ENCODE measurements at places on chromosomes 5 and 9.

- no peak for DNase-seq
Measured at GRCh38 chr9:134321531-134321930, 4.7 kb upstream of the RXRA start.

DNA sequence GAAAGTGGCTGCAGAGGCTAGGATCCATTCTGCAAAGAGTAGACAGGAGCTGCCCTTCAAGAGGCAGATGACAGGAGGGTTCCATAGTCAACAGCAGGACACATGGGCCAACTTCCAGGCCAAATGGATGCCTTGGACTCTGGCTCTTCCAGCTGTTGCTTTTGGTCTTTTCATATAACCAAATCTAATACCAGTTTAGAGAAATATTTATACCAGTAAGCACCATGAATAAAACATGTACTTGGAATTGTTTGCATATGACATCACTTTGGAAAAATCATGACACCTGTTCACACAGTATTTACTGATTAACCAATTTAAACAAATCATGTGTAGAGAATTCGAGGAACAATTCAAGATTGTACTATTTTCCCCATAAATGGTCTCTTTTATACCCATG, 481.3 kb downstream of the DMRT2 start:
- no peak for DNase-seq

DNA sequence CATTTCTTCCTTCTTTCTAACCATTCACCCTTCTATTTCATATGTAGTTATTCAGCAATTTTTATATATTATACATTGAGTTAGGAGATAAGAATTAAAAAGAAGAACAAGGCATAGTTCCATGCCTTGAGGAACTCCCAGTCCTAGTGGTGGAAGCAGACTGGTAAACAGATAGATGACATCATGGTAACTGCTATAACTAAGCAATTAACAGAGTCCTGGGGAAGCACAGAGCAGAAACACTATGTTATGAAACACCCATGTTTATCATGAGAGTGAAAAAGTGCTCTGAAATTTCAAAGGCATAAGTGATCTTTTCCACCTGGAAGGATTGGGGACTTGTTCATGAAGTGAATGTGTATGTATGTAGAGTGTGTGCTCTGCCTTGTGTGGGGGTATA, 14.6 kb downstream of the PAPPA start:
- no peak for DNase-seq

DNA sequence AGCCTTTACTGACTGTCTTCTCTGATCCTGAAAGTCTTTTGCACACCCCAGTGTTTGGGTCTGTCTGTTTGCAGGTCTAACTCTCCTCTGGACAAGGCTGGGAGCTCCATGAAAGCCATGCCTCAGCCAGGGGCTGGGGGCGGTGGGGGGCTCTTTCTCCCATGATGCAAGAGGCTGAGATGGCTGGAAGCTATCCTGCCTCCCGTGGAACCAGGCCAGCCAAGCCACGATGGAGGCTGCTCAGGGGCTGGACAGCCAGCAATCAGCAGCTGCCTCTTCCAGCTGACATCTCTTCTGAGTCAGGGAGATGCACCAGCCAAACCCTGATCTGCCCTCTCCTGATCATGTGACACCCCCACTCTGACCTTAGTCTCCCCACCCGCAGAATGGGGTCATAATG, 154.0 kb downstream of the BARX1 start:
- no peak for DNase-seq

DNA sequence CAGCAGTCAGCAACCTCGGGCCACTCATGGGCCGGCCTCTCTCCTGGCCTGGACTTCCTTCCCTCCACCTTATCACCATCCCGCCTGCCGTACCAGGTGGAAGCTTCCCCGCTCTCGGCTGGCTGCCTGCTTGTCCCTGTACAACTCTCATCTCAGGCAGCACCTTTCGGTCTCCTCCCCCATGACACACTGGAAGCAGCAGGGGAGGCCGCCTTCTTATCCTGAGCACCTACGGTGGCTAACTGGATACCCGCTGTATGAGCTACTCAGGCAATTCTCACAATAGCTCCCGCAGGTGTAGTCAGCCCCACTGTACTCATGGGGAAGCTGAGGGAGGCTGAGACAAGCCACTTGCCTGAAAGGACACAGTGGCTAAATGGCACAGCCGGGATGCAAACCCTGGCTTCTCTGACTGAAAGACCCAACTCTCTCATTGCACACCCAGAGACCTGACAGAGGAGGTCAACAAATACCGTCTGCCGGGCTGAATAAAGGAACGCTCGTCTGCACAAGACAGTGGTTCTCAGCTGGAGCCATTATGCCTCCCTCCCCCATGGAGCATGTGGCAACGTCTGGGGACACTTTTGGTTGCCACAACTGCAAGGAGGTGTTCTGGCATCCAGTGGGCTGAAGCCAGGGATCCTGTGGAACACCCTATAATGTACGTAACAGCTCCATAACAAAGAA, 9.6 kb downstream of the STK10 start:
- DNase-seq: no peak

DNA sequence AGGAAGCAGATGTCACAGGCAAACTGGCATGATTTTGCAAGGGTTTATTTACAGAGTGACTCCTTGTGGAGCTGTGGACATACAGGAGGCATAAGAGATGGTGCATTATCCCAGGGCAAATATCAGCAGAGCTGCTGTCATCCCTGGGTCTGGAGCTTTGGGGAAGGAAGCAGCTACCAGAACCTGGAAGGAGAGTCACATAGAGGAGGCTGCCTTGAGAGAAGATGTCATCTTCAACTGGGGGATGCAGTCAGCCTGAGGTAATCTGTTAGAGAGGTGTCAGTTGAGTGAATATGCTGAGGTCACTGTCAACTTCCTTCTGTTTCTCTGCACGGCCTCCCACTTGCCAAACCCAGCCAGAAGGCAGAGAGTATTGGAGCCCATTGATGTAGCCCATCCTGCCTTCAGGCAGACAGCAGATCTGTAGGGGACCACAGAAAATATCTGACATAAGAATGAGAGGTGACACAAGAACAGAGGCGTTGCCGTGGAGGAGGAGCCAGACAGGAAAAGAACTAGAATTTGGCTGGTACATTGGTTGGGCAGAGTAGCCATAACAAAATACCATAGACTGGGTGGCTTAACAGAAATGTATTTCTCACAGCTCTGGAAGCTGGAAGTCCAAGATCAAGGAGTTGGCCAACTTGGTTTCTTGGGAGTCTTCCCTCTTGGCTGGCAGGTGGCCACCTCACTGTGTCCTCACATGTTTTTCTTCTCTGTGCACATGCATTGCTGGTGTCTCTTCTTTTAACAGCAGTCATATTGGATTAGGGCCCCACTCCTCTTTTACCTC, 102.8 kb downstream of the SNX18 start:
- no peak for DNase-seq

DNA sequence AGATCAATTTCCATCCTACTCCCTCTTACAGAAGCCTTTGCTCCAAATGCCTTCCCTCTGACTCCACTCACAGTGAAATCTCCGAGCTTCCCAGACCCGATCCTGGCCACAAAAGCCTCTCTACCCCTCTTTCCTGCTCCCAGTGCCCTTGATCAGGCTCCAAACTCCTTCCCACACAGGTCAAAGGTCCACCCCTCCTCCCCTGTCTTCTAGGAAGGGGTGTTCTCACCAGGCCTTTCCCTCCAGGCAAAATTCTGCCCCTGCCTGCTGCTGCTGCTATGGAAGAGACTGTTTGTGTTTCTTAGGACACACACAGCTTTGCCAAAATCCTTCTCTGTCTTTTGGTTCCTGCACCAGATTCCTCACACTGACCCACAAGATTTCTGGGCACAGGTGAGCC, 85.8 kb upstream of the ALDH1A1 start:
- peak; percentile 21 for DNase-seq

DNA sequence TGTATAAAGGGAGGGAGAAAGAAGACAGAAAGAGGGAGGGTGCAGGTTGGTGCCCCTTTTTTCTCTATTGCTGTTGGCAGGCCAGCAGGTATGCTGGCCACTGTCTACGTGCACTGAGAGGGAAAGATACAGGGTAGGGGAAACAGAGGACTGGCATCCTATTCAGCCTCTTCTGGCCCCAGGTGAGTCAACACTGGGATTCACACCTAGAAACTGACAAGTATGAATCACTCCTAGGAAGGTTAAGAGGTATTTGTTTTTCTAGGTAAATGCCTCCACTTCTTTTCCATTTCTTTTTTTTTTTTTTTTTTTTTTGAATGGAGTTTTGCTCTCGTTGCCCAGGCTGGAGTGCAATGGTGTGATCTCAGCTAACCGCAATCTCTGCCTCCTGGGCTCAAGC, 2.8 kb upstream of the UBAP1 start:
- no peak for DNase-seq

DNA sequence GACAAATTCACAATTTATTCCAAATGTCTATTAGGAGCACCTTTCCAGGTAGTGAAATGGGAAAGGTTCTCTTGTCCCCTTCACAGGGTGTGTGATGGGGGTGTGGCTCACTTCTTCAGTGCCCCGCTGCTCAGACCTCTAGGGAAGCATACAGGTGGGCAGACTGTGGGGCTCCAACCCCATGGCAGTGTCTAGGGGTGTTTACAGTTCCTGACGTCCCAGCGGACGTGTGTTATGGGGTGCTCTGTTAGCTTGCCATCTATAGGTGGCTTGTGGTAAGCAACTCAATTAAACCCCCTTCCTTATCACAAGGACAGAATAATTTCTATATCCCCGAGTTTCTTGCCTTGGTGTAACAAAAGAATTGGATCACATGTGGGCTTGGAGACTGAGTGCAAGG, 67.4 kb upstream of the SPINK5 start:
- no peak for DNase-seq

- no peak for DNase-seq
Measured at GRCh38 chr5:41903382-41903891, 707 bp upstream of the RIMOC1 start.

GRCh38 chr5:113382731-113383130, 52.1 kb downstream of the TSSK1B start:
- no peak for DNase-seq

DNA sequence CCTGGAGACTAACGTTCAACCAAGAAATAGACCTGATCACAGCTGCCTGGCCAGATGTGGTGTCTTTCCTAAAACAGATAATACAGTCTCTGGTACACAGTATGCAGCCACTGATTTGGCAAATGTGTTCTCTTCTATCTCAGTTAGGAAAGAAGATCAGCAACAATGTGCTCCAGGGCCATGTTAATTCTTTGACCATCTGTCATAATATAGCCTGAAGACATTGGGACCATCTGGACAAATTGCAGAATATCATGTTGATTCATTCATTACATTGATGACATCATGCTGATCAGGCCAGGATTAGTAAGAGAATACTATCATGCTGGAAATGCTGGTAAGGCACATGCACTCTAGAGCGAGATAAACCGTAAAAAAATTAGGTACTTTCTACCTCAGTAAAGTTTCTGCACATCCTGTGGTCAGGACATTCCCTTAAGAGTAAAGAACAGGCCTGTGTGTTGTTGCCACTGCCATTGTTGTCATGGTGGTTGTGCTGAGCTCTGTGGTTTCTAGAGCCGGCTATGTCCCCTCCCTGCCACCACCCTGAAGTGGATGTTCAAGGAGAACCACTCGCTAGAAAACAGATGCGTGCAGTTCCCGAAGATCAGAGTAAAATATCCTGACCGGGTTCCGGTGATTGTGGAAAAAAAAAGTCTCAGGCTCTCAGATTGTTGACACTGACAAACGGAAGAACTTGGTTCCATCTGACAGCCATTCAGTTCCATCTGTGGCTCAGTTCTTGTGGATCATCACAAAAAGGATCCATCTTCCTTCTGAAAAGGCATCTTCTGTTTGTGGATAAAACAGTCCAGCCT, 6.4 kb upstream of the JMY start:
- DNase-seq: peak; percentile 23

DNA sequence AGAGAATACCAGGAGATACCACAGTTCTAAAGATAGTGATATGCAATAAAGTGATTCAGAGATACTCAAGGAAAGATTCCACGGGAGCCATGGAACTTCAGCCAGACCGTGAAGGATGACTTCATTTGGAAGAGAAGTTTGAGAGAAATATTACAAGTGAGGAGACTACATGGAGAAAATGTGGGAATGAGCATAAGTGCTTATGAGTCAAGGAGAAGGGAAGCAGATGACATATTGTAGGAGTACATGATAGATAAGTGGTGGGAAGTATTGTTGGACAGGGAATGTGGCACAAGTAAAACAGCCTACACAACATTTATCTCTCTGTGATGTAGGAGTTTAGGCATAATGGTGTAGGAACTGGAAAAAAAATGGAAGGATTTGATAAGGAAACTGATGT, 122.1 kb upstream of the FBXL17 start:
- no peak for DNase-seq

- DNase-seq: no peak
Measured at GRCh38 chr5:95401626-95402025, 10.5 kb downstream of the FAM81B start.

GRCh38 chr9:37209431-37210386, 89.3 kb downstream of the ZCCHC7 start:
- no peak for DNase-seq

- no peak for DNase-seq
Measured at GRCh38 chr5:156402387-156402921, 75.5 kb downstream of the SGCD start.

DNA sequence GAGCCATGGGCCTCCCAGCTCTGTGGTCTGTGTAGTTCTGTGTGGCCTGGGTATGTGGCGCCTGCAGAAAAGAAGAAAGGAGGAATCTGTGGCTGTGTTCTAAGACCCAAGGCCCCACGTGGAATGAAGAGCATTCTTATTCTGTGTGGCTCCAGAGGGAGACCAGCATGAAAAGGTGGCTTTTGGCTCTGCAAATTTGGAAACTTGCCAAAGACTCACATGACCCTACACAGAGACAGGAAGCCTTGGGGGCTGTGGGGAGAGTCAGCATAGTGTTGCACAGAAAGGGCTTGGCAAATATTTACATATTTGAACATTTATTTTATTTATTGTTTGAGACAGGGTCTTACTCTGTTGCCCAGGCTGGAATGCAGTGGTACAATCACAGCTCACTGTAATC, 193.3 kb downstream of the TMEM38B start:
- no peak for DNase-seq

- no peak for DNase-seq
Measured at GRCh38 chr5:139082813-139083498, 115.2 kb downstream of the SIL1 start.

DNA sequence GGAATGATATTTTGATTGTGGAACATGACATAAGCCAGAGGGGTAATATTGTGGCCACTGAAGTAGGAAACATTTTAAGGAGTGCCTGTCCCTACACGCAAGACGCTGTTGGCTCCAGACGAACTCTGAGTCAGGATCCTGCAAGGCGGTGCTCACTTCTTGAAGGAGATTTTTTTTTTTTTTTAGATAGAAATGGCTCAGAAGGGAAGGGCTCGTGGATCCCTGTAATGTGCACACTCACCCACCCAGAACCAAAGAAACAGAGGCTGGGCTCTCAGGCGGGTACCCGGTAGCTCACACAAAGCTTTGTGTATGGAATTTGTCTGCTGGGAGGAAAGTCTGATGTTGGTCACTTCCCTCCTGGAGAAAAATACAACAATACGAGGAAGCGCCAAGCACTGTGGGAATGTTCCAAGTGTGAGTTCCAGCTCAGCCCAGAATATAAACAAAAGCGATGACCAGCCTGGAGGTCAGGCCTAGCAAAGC, 25.7 kb downstream of the RAPGEF1 start:
- peak; percentile 81 for DNase-seq

Data from AG08396 (cell line).